ENCODE measurements at places on chromosomes 4 and X. TPM values are rescaled to one million over a fixed set of nuclear protein-coding genes. Genes with fewer than 3 reads are reported as not detected.

C4orf51 gene
- not detected for polyA plus RNA-seq

P2RY4 gene
- polyA plus RNA-seq = 0.03 TPM

SLC9B2 gene
- 8.9 TPM for polyA plus RNA-seq

ADAMTS3 gene
- 0.10 TPM for polyA plus RNA-seq

VCX3B gene
- polyA plus RNA-seq = not detected

SMPX gene
- not detected for polyA plus RNA-seq

ZNF182 gene
- 1.2 TPM for polyA plus RNA-seq

ASB9 gene
- polyA plus RNA-seq = 2.9 TPM

NSDHL gene
- polyA plus RNA-seq = 87.3 TPM

RAB41 gene
- polyA plus RNA-seq = not detected

DDX53 gene
- not detected for polyA plus RNA-seq

APBB2 gene
- polyA plus RNA-seq = 60.8 TPM

MAGEA10 gene
- not detected for polyA plus RNA-seq

ZBED1 gene
- polyA plus RNA-seq = 9.1 TPM

SPANXB1 gene
- polyA plus RNA-seq = not detected

SLC4A4 gene
- not detected for polyA plus RNA-seq

RBMXL3 gene
- not detected for polyA plus RNA-seq

GIMD1 gene
- not detected for polyA plus RNA-seq

EVC2 gene
- polyA plus RNA-seq = 0.79 TPM

CXCL13 gene
- not detected for polyA plus RNA-seq

SOWAHB gene
- 0.33 TPM for polyA plus RNA-seq

GABRB1 gene
- not detected for polyA plus RNA-seq

XAGE1B gene
- polyA plus RNA-seq = not detected

RTL3 gene
- polyA plus RNA-seq = not detected

TLR2 gene
- polyA plus RNA-seq = 14.8 TPM

SRPX gene
- polyA plus RNA-seq = 230 TPM

LCORL gene
- 1.8 TPM for polyA plus RNA-seq

SERPINA7 gene
- not detected for polyA plus RNA-seq

TCEAL6 gene
- not detected for polyA plus RNA-seq

PCDH7 gene
- polyA plus RNA-seq = 15.1 TPM

CLDN22 gene
- not detected for polyA plus RNA-seq

CTAG2 gene
- not detected for polyA plus RNA-seq

USP53 gene
- 10.4 TPM for polyA plus RNA-seq

SHROOM4 gene
- polyA plus RNA-seq = 1.7 TPM

SPP1 gene
- polyA plus RNA-seq = 1.3 TPM

MAGEC3 gene
- not detected for polyA plus RNA-seq

HELT gene
- polyA plus RNA-seq = not detected

FGFR3 gene
- polyA plus RNA-seq = 3.8 TPM

All from mammary epithelial cell (primary cell).